ENCODE measurements at places on chromosomes 7 and 10.

DNA sequence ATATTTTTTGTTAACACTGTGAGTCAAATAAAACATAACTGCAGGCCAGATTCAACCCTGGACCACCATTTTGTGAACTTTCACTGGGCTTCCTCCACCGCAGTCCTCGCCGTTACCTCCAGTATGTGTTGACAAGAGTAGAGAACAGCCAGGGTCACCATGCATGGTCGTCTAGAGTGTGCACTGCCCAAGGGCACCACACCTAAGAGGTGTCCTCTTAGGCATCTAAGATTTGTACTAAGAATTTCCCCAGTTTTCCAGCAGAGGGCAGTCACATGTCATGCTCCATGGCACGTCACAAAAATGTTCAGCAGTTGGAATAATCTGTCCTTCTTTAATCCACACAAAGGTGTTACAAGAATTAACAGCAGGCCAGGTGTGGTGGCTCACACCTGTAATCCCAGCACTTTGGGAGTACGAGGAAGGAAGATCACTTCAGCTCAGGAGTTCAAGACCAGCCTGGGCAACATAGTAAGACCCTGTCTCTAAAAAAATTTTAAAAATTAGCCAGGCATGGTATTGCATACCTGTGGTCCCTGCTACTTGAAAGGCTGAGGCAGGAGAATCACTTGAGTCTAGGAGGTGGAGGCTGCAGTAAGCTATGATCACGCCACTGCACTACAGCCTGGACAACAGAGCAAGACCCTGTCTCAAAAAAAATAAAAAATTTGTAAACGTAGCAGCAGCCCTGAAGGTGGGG, 71.2 kb upstream of the FOXK1 start:
- DNase-seq, result peak; percentile 78

GRCh38 chr7:7566651-7567611, at the start of gene MIOS:
MIOS (plus strand) TSS chr7:7566884; CDS start chr7:7572476, 5,592 bp downstream.
- peak; percentile 80 for DNase-seq

- no peak for DNase-seq
Measured at GRCh38 chr7:115208710-115209560, 287.0 kb downstream of the MDFIC start.

DNA sequence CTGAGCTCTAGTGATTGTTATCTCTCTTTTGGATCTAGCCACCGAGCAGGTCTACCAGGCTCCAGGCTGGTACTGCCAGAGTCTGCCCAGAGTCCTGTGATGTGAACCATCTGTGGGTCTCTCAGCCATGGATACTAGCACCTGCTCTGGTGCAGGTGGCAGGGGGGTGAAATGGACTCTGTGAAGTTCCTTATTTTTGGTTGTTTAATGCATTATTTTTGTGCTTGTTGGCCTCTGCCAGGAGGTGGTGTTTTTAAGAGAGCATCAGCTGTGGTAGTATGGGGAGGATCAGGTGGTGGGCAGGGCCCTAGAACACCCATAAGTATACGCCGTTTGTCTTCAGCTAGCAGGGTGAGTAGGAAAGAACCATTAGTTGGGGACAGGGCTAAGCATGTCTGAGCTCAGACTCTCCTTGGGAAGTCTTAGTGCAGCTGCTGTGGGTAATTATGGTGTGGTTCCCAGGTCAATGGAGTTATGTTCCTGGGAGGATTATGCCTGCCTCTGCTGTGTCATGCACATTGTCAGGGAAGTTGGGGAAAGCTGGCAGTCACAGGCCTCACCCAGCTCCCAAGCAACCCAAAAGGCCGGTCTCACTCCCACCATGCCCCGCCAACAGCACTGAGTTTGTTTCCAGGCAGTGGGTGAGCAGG, 81.8 kb downstream of the NPSR1 start:
- no peak for DNase-seq

- DNase-seq, result no peak
Measured at GRCh38 chr10:106175760-106176377, 988.6 kb downstream of the SORCS1 start.

DNA sequence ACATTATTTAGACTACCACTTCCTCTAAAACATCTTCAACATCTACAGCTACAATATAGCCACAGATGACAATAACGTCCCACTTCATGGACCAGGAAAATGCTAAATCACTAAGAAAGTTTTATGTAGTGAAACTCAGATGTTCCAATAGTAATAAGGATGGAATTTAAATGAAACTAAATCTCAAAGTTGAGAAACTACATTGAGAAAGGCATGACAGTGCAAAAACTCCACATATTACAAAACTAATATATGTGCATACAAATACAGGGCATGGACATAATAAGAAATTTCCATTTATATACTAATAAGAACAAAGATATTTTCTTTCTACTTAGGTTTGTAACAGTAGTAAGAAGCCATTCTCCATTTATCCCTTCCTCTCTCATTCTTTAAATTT, 31.1 kb downstream of the POT1 start:
- DNase-seq, result no peak

All from cerebellar cortex (tissue), 1 donor.